Heart right ventricle (tissue), 16 donors: ENCODE measurements at places on chromosomes 3 and 15. TPM values are rescaled to one million over a fixed set of nuclear protein-coding genes. Genes with fewer than 3 reads are reported as not detected.
A peak's percentile ranks its signal among the peaks of the same experiment; 100 is the strongest.

- no peak for DNase-seq
These were observed 56.9 kb upstream of the VGLL3 start for GRCh38 chr3:87047852-87048251.

DNA sequence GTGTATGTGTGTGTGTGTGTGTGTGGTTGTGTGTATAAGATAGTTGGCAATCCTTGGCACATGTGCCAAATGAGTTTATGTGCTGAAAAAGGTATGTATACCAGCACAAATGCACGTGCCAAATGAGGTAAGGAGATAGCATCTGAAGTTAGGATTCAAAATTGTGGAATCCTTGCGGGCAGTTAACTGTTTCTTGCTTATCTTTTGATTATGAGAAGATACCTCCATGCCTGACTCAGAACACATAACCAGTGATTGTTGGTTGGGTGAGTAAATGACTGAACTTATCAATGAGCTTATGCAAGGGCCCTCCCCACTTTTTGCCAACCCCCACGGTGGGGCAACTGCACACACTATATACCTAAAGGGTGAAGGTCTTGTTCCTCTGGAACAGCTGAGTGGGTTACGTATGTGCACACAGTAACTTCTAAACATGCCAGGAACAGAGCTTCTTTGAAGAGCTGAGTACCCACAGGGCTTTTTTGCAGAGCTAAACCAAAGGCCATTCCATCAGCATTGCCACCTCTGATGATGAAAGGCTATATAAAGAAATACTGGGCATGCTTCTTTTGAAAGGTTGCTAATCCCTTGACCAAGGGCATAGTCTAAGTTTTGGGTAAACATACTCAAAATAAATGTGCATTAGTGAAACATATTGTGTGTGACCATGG lies 60.1 kb downstream of the MEIS2 start:
- no peak for DNase-seq

Gene CHDH
- total RNA-seq, result 2.7 TPM

- no peak for DNase-seq
These were observed 28.6 kb downstream of the ITGA11 start for GRCh38 chr15:68403161-68403941.

Gene NOX5
- total RNA-seq, result not detected

- DNase-seq, result no peak
These were observed 166.4 kb upstream of the EOMES start for GRCh38 chr3:27888562-27888961.

DNA sequence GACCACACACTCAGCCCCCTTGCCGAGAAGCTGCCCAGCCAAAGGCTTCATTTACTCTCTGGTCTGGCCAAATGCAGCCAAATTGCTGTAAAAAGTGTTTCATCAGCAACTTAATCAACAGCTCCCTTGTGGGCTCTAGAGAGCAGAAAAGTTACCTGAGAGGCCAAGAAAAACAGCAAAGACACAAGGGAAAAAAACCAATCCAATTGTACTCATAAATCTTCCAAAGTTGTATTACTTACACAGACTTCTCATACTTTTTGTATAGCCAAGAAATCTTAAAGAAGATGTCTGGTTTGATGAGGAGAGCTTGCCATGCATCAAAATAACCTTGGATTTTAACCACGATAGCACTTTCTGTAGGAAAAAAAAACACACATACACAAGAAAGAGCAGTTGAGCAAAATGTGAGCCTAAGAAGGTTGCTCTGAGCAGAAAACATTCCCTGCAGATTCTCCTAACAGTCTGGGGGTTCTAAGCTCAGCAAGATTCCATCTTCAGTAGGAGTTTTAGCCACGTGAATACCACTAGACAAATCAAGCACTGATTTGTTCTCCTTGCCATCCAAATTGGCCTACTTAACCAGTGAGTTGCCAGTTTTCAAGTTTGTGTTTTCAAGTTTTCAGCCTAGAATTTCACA lies 120.0 kb downstream of the CYP19A1 start:
- DNase-seq, result no peak

DNA sequence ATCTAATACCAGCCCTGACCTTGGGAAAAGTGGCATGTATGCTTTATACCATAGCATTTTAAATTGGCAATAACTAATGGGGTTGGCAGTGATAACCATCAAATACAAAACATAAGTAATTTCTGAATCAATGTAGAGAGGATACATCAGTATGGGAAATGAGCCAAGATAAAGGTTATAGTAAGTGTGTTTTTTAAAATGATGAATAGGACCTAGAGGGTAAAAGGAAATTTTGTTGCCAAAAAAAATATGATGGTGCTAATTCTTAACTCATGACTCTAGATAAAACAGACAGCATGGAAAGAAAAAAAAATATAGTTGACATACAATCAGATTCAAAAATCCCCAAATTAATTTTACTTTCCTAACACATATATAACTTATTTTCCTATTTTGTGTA lies 75.4 kb upstream of the ROBO1 start:
- DNase-seq, result no peak

DNA sequence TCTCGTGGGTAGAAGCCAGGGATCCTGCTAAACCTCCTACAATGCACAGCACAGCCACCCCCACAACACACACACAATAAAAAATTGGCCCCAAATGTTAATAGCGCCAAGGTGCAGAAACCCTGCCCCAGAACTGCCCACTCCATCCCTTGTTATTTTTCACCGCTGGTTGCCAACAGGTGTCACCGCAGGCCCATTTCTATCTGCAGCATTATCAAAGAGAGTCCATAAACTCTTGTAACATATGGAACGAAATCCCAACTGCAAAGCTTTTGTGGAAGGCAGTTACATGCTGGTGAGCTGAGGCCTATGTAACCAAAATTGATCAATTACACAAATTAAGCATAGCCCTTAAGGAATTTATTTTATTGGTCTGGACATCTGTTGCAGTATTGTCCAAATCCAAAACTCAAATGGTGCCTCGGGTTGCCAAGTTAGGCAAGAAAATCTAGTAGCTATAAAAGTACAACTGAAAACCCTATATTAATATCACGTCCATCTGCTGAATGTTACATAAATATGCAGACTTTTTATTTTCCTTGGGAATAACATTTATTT lies 66.2 kb downstream of the SAMMSON start:
- DNase-seq, result no peak

GRCh38 chr3:133910422-133910821 lies 14.7 kb upstream of the RAB6B start:
- DNase-seq, result no peak

DNA sequence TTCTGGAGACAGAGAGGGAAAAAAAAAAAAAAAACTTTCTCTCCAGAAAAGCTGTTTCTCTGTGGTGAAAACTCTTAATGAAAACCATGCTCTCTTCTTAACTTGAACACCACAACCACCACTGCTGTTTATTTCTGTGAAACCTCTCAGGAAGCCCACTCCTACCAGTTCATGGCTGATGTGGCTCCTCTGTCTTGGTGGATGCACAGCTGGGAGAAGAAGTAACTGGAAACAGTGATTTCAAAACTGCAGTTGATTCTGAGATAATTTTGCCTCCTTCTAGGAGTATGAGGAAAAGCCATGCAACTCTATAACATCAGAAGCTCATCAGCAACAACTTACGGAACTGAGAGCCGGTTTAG lies 40.2 kb upstream of the PYGO1 start:
- no peak for DNase-seq

GRCh38 chr3:38519651-38520050 lies 23.5 kb downstream of the EXOG start:
- no peak for DNase-seq

DNA sequence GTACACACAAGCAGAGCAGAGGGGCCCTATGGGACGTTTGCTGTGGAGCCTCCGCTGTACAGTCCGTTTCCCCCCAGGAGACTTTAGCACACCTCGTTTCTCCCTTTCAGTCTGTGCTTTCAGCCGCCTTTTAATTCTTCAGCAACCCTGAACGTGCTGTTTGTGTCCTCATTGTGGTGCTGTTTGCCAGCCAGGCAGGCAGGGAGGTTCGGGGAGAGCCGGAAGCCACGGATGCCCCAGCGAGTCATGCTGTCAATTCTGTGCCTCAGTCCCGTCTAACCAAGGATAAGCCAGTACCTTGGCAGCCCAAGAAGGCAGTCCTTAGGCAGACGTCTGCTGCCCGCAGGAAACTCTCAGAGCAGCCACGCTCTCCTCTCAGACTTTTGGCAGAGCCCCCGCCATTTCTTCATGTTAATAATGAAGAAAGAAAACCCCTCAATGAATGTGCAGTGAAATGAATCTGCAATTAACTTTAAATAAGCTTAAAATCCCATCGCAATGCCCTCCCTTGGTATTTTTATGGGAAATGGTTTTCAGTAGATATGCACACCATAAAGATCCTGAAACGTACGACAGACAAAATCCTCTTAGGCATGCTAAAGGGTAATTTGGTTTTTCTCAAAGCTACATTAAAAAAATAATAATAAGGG lies 158.6 kb downstream of the UACA start:
- no peak for DNase-seq

- no peak for DNase-seq
These were observed 151.2 kb downstream of the SERPINI1 start for GRCh38 chr3:167886690-167887089.

Gene OSBPL10
- 4.7 TPM for total RNA-seq

DNA sequence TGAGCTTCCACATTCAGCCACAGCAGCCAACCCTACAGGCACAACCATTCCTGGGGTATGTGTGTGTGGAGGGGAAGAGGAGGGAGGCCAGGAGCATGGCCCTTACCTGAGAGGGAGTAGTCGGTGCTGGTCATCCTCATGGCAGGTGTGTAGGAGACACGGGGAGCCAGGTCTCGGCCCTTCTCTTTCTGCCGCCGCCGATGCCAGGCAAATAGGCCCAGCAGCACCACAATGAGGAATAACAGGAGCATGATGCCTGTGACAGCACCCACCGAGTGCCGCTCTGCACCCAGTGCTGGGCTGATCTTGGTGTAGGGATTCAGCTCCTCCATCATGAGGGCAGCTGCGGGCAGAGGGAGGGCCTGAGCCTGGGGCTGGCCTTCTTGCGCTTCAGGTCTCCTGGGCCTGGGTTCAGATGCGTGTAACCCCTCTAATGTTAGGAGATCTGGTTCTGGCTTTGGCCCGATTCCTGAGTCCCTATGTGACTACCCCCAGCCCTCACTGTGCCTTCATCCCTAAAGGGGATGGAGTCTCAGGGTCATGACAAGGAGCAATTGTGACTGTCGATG lies 44.4 kb downstream of the RAB11A start:
- DNase-seq, result no peak

GRCh38 chr15:67019884-67020520 lies 45.4 kb upstream of the SMAD3 start:
- DNase-seq, result no peak

Gene ARGFX
- not detected for total RNA-seq

Gene BLM
- total RNA-seq, result 3.5 TPM

DNA sequence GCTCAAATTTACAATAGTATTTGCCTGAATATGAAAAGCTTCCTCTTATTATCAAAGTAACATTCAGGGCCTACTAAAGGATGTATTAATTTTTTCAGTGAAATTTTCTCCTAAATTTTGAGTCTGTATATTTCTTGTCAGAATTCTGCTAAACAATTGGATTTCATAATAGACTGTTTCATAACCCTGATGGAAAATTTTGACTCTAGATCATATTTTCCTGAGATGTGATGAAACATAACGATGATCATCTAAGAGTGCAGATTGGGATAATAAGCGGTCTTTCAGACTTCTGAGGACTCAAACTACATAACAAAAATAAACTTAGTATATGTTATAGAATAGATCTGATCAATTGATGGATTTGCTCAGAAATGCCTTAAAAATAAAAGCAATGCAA lies 574.5 kb upstream of the TBL1XR1 start:
- no peak for DNase-seq

Gene USF3
- total RNA-seq, result 15.8 TPM

Gene KLHL40
- 0.60 TPM for total RNA-seq

Gene CHRM5
- total RNA-seq, result not detected

GRCh38 chr15:61057830-61058529 lies 171.1 kb downstream of the RORA start:
- DNase-seq, result no peak

DNA sequence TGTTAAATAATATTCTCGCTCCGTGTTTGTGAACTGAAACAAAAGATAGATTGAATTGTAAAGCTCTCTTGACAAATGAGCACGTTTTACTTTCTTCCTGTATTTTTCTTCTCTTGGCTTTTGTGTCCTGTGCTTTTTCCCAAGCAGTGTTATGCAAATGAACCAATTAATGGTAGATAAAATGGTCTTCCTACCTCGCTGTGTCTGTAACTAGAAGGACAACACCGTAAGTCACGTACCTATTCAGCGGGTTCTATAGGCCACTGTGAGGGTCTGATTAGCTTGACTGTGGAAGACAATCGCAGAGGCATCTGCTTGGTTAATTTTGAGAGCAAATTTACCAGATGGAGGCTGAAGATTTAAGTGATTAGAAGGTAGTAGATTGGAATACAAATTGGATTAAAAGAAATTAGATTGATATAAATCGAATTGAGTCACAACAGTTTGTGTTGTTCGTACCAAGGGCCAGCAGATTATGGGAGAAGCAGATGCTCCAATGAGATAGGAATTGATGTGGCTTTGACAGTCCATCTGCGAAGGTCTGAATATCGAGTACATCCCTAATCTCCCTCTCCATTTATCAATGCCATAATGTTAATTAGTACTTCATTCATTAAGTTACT lies 40.2 kb downstream of the ROBO2 start:
- DNase-seq, result no peak

Gene SLC28A1
- 2.1 TPM for total RNA-seq

GRCh38 chr3:15636028-15636709 lies 34.6 kb downstream of the BTD start:
- DNase-seq, result peak; percentile 34

Gene GCNT3
- not detected for total RNA-seq

Gene ANKUB1
- total RNA-seq, result not detected

DNA sequence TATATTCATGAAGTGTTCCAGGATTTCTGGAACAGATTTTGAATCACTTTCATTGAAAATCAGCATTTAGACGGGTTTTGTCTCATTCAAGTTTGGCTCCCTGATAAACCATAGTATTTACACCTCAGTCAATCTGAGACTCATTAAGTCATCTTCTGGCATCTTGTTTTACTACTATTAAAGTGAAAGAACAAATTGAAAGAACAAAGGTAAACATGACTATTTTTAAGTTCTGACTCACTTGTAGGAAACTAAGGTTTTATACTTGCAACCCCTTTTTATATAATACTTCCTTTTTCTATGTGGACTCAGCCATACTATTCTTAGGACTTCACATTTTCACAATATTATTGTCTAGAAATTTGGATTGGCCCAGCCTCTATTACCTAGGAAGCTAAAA lies 854.4 kb downstream of the SQOR start:
- DNase-seq, result no peak

DNA sequence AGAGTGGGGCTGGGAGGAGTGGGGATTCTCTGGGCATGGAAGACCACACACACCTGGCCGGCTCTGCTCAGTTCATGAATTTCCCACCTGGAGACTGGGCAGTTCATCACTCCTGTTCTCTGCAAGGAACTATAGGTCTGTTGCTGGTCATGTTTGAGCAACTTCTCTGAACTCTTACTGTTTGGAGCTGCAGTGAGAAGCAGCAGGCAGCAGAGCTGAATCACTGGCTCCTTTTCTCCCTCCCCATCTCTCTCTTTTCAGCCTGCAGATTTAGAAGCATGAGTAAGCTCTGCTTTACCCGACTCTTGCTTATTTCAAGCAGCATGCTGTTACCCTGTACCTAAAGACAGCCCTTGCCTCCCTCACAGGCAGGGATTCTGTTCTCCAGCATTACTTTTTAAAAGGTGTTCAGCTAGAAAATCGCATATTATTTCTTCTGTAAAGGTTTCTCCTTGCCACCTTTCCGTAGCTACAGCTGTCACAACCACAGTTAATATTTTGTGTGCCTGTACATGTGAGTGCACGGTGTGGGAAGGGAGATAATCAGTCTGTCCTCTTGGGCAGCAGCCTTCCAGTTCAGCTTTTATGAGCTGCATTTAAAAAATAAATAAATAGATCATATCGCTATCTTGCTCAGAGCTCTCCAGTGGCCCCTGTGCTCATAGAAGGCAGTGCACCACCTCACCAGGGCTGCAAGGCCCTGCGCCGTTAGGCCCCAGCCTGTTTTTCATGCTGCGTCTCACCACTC lies 131.6 kb downstream of the CHCHD6 start:
- no peak for DNase-seq
